ENCODE measurements at places on chromosomes 5 and 9.

- no peak for DNase-seq
Observed at GRCh38 chr5:125037020-125037419, 290.6 kb upstream of the ZNF608 start.

GRCh38 chr9:128109050-128109709 is 18.3 kb downstream of the PTGES2 start:
- DNase-seq, result no peak

GRCh38 chr9:94981723-94982090 is 255.2 kb downstream of the AOPEP start:
- DNase-seq, result no peak

DNA sequence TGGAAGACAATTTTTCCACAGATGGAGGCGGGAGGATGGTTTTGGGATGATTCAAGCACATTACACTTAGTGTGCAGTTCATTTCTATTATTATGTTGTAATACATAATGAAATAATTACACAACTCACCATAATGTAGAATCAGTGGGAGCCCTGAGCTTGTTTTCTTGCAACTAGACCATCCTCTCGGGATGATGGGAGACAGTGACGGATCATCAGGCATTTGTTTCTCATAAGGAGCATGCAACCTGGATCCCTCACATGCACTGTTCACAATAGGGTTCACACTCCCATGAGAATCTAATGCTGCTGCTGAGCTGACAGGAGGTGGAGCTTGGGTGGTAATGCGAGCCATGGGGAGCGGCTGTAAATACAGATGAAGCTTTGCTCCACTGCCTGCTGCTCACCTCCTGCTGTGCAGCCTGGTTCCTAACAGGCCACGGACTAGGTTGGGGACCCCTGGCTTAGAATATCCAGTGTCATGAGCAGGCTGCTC is 1.6 kb downstream of the STKLD1 start:
- no peak for DNase-seq

DNA sequence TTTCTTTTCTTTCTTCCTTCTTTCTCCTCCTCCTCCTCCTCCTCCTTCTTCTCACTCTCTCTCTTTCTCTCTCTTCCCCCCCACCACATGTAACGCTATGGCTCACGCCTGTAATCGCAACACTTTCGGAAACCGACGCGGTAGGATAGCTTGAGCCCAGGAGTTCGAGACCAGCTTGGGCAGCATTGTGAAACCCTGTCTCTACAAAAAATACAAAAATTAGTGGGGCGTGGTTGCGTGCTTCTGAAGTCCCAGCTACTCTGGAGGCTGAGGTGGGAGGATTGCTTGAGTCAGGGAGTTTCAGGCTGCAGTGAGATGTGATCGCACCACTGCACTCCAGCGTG is 736 bp upstream of the GLDC start:
- DNase-seq, result no peak

DNA sequence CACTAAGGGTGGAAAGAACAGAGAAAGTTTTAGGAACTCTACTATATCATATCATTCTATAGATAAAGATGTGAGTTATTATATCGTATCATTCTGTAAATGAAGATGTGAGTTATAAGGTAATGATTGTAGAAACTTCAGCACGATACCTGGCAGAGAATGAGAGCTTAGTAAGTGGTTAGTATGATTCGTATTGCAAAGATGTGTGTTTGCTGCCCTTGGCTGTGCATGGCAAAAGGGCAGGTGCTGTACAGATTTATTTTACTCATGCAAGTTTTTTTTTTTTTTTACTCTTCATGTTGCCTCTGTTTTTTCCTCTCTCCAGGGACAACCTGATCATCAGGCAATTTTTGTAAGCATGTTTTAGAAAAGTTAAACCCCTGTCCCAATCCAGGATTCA is 83.3 kb downstream of the EGFLAM start:
- DNase-seq, result no peak

- DNase-seq, result no peak
Observed at GRCh38 chr5:105057001-105057436, 1494.4 kb upstream of the NUDT12 start.
